ENCODE measurements at places on chromosomes 5 and 9. TPM values are rescaled to one million over a fixed set of nuclear protein-coding genes. Genes with fewer than 3 reads are reported as not detected.

- DNase-seq, result no peak
Observed at GRCh38 chr9:17476401-17476800, 102.5 kb upstream of the SH3GL2 start.

Gene ERP44
- 22.0 TPM for total RNA-seq

Gene PHF24
- 0.11 TPM for total RNA-seq

DNA sequence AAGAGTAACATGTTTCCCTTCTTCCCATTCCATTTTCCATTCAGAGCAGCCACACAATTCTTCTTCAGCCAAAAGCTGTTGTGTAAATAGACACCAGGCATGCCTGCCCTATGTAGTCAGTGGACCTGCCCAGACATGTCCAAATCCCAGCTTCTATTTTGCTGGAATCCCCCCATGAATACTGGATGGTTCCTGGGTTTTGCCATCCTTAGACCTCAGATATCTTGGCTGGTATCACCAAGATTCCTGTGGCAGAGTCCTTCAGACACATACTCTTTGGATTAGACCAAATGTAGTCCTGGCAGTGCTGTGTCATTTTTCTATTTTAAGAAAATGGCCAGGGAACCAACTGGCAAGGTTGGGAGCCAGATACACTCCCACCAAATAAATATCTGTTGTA lies 10.3 kb downstream of the FST start:
- no peak for DNase-seq

Gene PIP5KL1
- total RNA-seq, result 1.4 TPM
